ENCODE measurements at places on chromosomes 16 and 17. TPM values are rescaled to one million over a fixed set of nuclear protein-coding genes. Genes with fewer than 3 reads are reported as not detected.

HOXB2 gene
- total RNA-seq, result 1.1 TPM

MAF gene
- 0.13 TPM for total RNA-seq

MT4 gene
- total RNA-seq, result not detected

MLYCD gene
- total RNA-seq, result 2.1 TPM

TMEM204 gene
- total RNA-seq, result not detected
